ENCODE measurements at places on chromosomes 2 and 18.

DNA sequence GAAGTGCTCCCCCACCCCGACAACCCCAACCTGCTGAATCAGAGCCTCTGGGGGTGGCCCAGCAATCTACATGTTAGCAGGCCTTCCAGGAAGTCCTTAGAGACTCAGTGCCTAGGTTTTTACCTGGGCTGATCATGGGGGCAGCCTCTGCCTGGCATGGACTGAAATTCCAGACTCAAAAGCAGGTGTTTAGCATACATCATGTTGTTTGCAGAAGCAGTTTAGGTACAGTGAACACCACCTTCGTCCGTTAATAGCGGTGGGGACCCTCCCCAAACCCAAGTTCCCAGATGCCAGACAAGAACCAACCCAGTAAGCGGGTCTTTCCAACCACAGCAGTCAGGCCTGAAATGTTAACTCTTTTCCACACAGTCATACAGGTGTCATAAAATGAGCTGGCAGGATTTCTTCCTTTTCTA, 26.4 kb upstream of the GALR1 start:
- DNase-seq: no peak

- DNase-seq: no peak
These were observed 113.7 kb upstream of the COPS8 start for GRCh38 chr2:236971919-236972381.

- DNase-seq: no peak
These were observed 164.2 kb downstream of the INHBB start for GRCh38 chr2:120509991-120510735.

DNA sequence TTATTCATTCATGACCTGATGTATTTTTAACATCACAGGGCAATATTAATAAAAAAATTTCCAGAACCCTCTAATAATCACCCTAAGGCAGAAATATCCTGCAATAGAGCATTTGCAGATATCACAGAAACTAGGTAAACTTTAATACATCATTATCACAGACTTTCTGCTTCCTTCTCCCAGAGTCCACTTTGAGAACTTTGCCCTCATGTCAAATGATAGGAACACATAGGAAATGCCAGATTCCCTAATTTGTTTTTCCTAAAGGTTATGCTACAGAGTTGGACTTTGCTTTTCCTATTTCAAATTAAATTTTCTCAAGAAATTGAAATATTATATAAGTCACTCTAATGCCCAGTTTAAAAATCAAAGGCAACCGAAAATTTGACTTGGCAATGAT, 352.8 kb upstream of the LRP1B start:
- DNase-seq: no peak

- no peak for DNase-seq
These were observed 24.5 kb upstream of the MYO1B start for GRCh38 chr2:191220671-191221070.

DNA sequence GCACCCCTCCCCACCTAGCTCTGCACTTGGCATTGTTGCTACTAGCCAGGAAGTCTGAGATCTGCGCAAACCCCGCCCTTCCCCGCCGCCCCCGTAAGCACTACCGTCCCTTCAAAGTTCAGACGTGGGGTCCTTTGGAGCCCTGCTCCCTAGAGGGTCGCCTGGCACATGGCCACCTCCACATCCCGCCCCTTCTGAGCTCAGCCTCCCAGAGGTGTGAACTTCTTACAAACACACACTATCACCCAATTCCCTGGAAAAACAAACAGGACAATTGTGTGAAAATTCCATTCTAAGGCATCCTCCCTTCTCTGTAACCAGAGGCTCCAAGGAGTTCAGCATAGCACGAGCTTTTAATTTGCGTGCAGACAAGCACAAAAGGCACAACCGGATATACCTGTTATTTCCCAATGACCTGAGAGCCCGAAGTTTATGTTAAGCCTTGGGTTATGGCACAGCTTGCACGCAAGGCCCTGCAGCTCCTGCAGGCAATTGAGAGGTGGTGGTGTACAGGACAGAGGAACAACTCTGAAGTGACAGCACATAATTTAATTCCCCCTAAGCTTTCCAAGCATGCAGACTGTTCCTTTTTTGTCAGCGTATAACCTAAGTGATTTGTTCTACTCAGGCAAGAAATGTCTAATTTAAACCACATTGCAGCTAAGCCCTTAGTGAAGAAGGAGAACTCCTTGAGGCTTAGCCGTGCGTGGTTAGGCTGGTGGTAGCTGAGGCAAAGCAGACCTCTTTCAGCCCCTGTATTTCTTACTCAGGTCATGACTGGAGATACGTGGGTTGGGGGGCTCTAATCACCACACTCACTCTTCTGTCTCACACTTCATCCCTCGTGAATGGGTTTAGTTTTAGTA, 20.3 kb upstream of the CYP1B1 start:
- no peak for DNase-seq

DNA sequence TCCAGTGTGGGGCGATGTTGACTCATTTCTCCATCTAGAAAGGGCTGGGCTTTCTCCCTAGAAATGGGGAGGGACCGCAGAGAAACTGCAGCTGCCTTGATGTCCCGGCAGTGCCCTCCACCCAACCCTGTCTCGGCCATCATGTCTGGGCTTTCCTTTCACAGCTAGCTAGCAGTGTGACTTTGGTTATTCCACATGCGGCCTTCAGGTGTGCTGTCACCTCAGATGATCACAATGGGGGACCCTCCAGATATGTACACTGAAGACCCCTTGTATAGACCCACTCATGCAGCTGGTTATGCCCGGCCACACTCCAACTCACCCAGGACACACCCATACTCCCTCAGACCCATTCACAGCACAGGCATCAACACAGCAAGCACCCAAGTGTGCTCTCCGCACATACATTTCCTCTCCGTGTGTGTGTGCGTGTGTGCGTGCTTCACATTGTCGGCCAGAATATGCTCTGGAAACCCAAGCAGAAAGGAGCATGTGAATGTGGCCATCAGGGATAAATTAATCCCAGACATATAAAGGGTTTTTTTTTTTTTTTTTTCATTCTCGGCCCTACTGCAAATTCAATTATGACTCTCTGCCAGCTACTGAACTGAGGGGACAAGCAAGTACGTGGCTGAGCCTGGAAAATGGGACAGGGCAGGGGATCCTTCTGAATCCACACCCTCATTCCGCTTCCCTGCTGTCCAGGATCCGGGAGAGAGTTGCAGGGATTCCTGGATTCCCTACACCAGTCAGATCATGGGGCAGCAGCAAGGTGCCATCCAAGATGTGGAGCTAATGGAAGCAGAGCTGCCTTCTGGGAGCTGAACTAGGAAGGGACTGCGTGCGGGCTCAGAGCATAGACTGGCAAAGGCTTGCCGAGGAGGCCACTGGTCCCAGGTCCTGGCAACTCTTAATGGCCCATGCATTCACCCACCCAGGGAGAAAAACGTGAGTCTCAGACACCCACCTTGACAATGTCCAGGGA, 240.2 kb downstream of the DYSF start:
- DNase-seq: no peak

- DNase-seq: peak; percentile 62
These were observed 10.9 kb downstream of the CATIP start for GRCh38 chr2:218367415-218368149.

DNA sequence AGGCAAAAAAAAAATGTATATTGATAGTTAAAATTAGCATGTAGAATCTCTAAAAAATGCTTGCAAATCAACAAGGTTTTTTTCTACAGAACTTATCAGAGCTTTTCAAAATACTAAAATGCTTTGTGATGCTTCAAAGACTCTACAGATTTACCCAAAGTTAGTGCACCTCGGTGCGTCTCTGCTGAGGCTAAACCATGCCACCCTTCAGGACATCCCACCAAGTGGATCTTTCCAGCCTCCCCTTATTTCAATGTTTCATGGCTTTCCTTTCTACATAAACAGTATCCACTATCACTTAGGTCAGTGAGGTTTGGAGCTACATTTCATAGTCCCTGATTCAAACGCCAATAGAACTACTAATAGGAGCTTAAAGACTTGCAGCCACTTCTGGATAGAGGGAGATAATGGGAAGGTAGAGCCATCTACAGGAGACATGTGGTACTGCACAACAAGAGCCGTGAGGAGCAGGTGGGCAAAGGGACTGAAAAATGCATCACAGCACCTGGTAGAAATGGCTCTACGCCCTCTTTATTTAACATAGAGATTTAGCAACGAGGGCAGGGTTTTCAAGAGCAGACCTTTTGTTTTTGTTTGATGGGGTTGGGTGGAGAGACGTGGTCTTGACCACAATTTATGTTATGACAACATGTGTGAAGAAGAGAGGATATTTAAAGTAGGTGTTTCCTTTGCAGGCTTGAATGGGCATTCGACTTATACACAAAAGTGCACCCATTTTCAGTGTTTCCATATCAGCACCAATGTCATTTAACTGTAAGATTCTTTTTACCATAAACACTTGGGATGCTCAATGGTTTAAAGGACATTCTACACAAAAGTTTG, 56.1 kb upstream of the SLC35G4 start:
- DNase-seq: peak; percentile 21

GRCh38 chr2:127897531-127898211, 11.9 kb upstream of the AMMECR1L start:
- DNase-seq: no peak

GRCh38 chr2:233928594-233929351, 11.6 kb downstream of the TRPM8 start:
- DNase-seq: no peak

- no peak for DNase-seq
These were observed 59.9 kb downstream of the BIN1 start for GRCh38 chr2:127047054-127047453.

- no peak for DNase-seq
These were observed 271.3 kb downstream of the KCNS3 start for GRCh38 chr2:18149660-18150246.

DNA sequence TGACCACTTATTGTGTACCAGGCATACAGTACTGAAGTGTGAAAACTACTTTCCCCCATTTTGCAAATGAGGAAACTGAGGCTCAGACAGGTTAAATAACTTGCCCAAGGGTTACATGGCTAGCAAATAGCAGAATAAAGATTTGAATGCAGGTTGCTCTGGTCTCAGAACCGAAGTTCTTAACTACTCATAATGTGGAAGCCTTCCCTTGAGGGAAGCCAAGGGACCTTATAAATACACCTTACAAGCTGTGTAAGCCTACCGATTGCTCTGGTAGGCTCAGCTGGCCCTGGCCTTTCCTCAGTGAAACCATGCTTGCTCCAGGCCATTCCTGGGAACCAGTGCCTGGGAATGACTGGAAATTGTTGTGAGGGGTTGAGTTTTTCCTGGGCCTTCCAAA, 114.6 kb upstream of the CDCA7 start:
- DNase-seq: no peak

DNA sequence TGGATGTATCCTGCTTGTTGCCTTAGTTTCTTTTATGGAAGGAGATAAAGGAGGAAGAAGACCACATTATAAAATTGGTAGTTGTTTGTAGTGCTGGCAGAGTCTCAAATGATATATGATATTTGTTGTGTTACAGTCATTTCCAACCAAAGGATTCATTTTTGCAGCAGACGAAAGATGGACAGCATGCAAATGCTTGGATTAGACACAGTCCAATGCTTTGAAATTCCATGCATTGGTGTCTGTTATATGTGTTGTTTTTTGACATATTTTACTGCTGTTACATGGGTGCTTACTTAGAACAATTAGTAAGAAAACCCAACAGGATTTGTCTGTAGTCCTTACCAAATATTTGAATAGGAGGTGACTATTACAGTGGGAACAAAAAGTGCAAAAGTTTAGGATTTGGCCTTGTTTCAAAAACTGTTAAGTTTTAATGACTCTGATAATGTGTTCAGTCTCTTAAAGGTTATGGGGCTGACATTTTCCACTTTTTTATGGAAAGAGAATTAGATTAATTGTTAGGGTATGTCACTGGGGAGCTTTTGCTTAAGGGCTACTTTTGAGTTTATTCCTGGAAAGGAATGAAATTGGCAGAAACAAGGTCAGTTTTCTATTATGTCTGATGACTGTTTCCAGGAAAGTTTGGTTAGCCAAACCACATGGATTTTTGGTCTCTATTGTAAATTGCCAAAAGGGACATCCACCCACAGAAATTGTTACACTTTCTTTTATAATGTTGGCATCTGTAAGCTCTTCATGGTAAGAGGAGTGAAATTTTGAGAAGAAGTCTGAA, 229.4 kb upstream of the MMADHC start:
- DNase-seq: no peak

DNA sequence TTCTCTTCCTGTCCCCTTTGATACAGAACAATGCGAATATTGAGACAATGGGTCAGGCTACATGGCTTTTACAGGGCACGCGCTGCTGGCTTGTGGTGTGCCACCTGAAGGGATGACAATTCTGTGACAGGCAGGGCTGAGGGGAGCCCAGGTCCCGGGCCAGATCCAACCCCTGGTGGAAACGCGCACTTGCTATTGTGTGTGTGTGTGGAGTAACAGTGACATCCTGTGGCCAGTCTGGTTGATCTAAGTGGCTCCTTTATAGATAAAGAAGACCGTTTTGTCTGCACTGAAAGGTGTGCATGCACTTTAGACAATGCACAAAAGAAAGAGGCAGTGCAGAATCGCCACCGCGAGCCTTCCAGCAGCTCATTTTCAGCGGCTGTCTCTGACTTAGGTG, 273.6 kb downstream of the HRH4 start:
- DNase-seq: no peak

GRCh38 chr2:88265352-88266303, 95.5 kb downstream of the THNSL2 start:
- no peak for DNase-seq

- DNase-seq: no peak
These were observed 224.1 kb upstream of the DPP10 start for GRCh38 chr2:114218383-114218782.

- DNase-seq: no peak
These were observed 55.5 kb downstream of the MTHFD2 start for GRCh38 chr2:74253971-74254310.

- no peak for DNase-seq
These were observed 1.6 kb upstream of the MARCHF7 start for GRCh38 chr2:159710601-159711180.

GRCh38 chr2:74205113-74205512, 6.7 kb downstream of the MTHFD2 start:
- no peak for DNase-seq

- DNase-seq: no peak
These were observed 95.6 kb downstream of the SP3 start for GRCh38 chr2:173869244-173870229.

All from stimulated activated CD4-positive, alpha-beta T cell treated with anti-CD3 and anti-CD28 coated beads, Interleukin-1b, Interleukin-23, amount 100 ng/mL, for 4 hours (primary cell).